Mucosa of gallbladder (tissue), 1 donor: ENCODE measurements at places on chromosomes 5 and 9. TPM values are rescaled to one million over a fixed set of nuclear protein-coding genes. Genes with fewer than 3 reads are reported as not detected.

Gene SOX30
- 0.09 TPM for total RNA-seq

GRCh38 chr9:12368569-12368968 lies 324.6 kb upstream of the TYRP1 start:
- no peak for DNase-seq

DNA sequence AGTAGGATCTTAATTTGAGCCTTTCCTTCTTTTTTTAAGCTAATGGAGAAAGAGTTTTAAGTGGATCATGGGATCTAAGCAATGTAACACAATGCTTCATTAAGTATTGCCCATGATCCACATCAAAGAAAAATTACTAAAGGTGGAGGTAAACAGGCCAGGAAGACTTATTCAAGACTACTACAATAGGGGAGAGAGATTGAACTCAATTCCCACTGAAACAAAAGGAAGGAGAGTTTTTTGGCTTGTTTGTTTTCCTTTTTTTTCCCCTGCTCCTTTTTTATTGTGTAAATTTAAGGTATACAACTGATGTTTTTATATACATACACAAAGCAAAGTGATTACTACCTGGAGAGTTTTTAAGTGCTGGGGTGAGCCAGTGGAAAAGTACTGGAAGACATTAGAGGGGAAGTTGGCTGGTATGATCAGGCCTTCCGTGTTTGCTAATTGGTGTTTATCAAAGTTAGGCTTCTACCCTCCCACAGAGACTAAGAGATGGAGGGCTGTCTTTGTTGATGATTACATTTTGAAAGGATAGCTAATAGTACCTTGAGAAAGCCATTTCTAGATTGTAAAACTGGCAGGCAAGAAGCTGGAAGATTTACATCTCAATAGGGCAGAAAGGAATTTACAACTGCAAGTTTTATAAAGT lies 262.7 kb downstream of the CHSY3 start:
- no peak for DNase-seq

GRCh38 chr5:78591972-78592700 lies 56.4 kb downstream of the LHFPL2 start:
- DNase-seq, result no peak

Gene ST8SIA4
- total RNA-seq, result 9.4 TPM
